ENCODE measurements at places on chromosomes 13 and 19.

GRCh38 chr19:39236527-39236926, 8.3 kb downstream of the IFNL3 start:
- peak; percentile 9 for DNase-seq

DNA sequence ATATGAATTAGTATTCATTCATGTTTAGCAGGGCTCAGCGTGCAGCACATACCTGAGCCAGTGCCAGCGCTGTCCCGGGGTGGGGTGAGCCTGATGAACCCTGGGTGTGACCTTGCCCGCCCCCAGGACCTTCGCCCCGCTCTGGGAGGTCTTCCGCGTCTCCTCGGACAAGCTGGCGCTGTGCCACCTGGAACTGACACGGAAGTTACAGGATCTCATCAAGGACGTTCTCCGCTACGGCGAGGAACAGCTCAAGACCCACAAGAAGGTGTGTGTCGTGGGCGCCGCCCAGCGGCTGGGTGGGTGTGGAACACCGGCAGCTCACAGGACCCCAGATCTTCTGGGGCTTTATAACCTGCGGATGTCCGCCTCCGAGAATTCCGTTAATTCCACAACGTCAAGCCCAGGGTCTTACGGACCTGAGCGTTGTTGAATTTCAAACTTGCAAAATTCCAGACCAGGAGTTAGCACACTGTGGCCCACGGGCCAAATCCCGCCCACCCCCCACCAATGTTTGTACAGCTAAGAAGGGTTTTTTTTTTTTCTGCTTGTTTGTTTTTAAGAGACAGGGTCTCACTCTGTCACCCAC, 15.4 kb downstream of the FCHO1 start:
- no peak for DNase-seq

DNA sequence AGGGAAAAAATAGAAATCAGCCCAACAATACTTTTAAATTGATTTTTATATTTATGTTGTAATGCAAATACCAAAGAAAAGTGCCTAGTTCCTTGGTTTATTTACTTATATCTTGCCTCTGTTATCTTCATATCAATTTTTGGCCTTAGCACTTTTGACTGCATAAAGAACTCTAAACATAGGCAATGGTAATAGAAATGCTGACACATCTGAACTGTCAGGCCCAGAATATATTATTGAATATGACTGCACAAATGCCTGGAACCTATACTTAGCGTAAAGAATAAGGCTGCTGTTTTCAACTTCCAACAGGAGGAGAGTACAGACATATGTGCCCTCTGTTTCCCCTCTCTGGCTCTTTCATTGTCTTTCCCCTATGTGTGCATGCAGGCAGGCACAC, 91.1 kb downstream of the DNAJC15 start:
- DNase-seq = no peak

DNA sequence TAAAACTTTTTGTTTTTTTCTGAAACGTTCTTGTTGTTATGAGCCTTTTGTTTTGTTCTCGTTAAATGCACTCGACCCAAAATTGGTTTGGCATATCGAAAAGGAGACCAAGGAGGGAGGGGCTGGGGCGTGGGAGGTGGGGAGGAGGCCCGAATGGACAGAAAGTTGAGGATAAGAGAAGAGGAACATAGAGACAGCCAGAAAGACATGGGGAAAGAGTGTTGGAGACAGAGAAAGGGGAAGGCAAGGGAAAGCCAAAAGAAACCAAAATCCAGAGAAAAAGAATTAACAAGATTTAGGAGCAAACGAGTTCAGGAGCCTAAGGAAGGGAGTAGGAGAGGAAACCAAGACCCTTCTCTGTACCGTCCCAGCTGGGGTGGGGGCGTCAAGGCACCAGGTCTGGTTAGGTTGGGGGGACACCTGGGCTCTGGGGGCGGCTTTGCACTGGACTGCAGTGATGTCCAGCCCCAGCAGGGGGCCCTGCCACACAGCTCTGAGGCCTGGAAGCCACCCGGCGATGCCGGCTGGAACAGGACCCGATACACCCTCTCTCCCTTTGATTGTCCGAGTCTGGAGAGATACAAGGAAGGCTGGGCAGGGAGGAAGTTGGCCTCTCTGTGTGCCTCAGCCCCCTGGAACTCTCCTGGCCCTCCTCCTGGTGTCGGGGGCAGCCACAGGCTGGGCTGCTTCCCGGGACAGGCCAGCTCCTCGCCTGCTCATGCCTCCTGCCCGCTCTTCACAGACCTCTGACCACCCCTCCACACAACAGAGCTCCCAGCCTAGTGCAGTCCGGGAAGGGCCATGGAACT, 11.6 kb upstream of the ASF1B start:
- peak; percentile 47 for DNase-seq

DNA sequence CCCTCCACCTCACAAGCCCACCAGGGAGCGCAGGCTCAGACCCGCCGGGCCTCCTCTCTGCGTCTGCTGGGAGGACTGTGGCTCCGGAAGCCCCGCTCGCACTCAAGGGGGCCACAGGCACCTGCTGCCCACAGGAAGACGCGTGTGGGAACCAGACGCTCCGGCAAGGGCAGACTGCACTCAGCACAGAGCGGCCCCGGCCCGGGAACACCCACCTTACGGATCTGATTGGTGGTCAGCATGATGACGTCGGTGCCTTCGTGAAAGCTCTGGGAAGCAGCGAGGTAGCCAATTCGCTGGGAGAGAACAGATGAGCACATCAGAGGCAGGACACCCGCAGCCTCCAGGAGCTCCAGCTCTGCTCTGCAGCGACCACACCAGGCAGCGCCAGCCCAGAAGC, 14.6 kb downstream of the AP3D1 start:
- DNase-seq = no peak

DNA sequence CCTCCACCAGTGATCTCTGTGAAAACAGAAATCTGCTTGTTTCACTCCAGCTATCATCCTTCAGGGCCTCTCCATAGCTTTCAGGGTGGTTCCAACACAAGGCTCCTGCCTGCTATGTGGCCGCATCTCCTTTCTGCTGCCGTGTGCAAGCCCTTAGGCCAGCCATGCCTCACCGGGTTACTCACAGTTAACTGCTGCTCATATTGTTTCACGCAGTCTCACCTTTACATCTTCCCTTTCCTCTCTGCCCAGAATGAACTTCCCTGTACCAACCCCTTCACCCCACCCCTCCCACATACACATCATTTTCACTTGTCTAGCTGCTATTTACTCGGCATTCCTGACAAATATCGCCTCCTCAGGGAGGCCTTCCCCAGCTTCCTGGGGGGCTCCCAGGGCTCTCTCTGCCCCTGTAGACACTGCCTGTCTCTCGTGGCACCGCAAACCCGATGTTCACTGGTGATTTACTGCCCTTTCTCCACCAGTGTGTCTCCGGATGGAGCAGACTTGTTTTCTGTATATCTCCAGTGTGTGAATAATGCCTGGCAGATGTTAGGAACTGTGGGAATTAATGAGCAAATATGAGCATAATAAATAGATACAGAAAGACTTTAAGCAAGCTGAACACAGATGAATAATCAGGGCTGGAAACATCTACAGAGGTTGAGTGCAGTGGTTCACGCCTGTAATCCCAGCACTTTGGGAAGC, 39.3 kb upstream of the GPR183 start:
- DNase-seq = no peak

GRCh38 chr19:52734331-52734892, 432 bp downstream of the ZNF611 start:
- no peak for DNase-seq

DNA sequence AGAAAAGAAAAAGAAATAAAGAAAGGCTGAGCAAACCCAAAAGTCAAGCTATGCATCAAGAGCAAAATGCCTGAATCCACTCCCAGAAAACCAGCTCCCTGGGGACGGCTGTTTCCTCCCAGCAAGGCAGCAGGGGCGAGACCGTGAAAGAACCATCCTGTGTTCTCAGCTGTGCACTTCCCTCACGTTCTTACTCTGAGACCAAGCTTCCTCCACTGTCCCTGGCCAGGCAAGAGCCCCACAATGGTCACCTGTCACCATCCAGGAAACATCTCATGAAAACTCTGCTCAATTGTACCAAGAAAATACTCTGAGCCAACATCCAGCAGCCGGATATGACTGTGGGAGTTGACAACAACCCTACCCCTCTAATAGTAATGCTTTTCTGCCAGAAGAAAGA, 22.9 kb downstream of the RAB20 start:
- no peak for DNase-seq

DNA sequence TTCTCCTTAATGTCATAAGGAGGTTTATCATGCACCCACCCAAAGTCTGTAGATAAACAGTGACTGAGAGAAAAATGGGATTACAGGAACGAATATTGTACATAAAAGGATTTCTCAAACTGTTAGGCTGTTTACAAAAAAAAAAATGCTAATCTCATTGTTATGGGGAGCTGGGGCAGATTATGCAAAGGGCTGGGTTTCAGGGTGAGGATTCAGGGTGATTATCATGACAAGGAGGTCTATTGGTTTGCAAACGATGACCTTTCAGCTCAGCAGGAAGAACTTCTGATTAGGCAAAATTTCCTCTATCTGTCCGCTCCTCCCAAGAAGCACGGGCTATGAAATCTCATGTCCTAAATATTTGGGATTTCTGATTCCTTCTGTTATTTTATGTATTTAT, 41.4 kb downstream of the NLRP12 start:
- DNase-seq = no peak

GRCh38 chr19:15453091-15453578, 3.4 kb upstream of the WIZ start:
- DNase-seq = no peak

- DNase-seq = no peak
Measured at GRCh38 chr19:31100981-31101380, 248.3 kb downstream of the TSHZ3 start.

DNA sequence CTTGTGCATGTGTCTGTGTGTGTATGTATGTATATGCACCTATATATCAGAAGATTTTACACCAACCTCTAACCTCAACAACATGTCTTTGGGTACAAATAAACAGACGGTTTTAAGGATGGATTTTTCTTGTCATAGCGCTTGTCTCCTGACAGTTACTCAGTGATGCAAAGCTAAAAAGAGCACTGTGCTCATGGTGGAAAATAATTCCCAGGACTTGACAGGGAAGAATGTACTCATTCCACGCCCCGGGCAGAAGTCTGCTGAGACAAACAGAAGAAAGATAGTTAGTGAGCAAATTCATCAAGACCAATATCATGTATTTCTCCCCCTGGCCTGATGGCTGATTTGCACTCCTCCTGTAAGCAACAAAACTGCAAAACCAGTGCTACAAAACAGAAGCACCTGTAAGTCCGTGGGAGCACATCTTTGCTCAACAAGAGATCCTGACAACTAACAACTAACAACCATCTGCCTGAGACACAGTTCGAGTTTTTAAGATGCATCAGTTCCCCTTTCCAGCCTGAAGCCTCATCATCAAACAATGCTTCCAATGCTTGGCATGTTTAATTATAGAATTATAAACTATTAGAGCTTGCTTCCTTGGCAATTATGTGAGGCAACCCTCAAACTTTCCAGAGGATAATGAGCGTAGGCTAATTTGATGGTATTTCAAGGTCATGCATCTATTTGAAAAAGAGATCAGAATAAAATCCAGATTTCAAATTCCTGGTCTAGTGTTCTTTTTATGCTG, 812.7 kb upstream of the MIR17HG start:
- peak; percentile 30 for DNase-seq

DNA sequence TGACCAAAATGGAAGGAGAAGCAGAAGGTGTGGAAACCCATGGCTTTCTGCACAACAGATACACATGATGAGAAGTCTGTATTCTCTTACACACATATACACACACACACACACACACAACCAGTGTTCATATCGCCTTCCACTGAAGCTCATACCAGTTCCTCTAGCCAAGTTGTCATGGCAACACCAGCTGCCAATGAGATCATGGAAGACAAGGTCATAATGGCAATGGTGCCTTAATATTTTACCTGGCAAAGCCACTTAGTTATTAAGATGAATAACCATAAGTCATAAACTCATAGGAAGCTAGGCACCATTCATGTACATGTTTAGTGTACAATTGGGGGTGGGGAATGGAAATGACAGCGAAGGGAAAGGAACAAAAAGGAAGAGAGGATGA, 2.6 kb upstream of the DHRS12 start:
- no peak for DNase-seq

DNA sequence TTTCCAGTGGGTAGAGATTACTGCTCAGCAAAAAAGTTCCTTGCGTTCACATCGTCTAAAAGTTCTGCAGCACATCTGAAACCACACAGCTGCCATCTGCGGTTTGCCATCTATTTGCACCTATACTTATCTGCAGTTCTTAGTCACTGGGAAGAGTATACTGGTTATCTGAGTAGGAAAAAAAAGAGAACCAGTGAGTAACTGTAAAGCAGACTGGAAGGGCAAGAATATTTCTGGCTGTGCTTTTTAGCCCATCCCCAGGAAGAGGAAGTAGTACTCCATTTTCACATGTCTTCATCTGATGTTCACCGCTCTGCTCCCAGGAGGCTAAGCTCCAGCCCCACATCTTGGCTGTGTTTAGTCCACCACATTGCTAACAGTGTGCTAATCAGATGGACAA, 35.6 kb downstream of the EFNB2 start:
- DNase-seq = no peak

DNA sequence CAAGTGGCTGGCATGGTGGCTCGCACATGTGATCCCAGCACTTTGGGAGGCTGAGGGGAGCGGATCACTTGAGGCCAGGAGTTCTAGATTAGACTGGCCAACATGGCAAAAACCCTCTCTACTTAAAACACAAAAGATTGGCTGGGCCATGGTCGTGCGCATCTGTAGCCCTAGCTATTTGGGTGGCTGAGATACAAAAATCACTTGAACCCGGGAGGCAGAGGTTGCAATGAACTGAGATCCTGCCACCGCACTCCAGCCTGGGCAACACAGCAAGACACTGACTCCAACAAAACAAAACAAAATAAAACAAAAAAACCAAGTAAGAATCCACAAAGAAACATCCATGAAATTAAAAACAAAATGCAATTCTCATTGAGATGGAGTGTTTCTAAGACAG, 630.6 kb downstream of the UQCRFS1 start:
- DNase-seq = no peak

DNA sequence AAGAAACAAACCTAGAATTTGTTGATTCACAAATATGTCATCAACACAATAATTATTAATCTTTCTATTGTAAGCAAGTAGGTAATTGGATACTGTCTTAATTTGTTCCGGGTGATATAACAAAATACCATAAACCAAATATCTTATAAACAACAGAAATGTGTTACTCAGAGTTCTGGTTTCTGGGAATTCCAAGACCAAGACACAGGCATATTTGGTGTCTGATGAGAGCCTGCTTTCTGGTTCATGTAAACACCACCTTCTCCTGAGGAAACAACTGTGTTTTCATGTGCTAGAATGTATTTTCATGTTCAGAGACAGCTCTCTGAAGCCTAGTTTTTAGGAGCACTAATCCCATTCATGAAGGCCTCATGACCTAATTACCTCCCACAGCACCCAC, 1819.5 kb downstream of the SLITRK5 start:
- no peak for DNase-seq

- no peak for DNase-seq
Measured at GRCh38 chr13:96229356-96229755, 139.4 kb downstream of the HS6ST3 start.

- DNase-seq = no peak
Measured at GRCh38 chr13:52599037-52599847, 43.0 kb upstream of the HNRNPA1L2 start.

- peak; percentile 34 for DNase-seq
Measured at GRCh38 chr13:27455331-27455855, 5.0 kb upstream of the MTIF3 start.

GRCh38 chr19:16620584-16620983, 7.4 kb downstream of the MED26 start:
- DNase-seq = no peak

Data from CD4-positive, alpha-beta memory T cell (primary cell).